ENCODE measurements at places on chromosomes 16 and 17.

DNA sequence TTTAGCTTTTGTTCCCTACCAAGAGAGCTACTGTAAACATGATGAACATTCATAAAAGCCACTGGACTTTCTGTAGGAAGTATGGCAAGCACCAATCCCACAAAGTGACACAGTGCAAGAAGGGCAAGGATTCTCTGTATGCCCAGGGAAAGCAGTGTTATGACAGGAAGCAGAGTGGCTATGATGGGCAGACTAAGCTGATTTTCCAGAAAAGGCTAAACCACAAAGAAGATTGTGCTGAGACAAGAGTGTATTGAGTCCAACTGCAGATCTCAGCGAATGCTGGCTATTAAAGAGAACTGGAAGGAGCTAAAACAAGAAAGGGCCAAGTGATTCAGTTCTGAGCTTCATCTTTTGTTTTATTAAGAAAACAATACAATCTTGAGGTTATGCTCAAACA lies 60.5 kb upstream of the EFCAB3 start:
- no peak for DNase-seq

DNA sequence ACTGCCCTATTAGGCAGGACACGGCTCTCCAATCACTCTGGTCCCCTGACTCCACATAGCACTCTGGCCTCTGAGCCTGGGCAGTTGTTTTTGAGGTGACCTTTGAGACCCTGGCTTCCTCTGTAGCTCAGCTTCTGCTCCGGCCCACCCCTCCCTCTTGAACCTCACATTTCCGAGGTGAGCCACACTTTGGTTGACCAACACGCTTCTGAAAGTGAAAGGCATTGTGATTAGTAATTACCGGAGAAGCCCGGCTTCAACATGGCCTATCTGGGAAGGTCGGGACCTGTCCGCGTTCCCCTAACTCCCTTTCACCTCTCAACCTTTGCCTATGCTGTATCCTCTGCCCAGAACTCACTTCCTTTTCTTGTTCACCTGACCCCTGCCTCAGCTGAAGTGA lies 10.3 kb upstream of the ITGAX start:
- no peak for DNase-seq

GRCh38 chr17:2990396-2990795 lies 73.0 kb downstream of the OR1D5 start:
- no peak for DNase-seq

DNA sequence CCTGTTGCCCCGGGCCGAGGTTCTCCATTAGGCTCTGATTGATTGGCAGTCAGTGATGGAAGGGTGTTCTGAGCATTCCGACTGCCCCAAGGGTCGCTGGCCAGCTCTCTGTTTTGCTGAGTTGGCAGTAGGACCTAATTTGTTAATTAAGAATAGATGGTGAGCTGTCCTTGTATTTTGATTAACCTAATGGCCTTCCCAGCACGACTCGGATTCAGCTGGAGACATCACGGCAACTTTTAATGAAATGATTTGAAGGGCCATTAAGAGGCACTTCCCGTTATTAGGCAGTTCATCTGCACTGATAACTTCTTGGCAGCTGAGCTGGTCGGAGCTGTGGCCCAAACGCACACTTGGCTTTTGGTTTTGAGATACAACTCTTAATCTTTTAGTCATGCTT lies 74.2 kb downstream of the HAPSTR1 start:
- DNase-seq, result no peak

DNA sequence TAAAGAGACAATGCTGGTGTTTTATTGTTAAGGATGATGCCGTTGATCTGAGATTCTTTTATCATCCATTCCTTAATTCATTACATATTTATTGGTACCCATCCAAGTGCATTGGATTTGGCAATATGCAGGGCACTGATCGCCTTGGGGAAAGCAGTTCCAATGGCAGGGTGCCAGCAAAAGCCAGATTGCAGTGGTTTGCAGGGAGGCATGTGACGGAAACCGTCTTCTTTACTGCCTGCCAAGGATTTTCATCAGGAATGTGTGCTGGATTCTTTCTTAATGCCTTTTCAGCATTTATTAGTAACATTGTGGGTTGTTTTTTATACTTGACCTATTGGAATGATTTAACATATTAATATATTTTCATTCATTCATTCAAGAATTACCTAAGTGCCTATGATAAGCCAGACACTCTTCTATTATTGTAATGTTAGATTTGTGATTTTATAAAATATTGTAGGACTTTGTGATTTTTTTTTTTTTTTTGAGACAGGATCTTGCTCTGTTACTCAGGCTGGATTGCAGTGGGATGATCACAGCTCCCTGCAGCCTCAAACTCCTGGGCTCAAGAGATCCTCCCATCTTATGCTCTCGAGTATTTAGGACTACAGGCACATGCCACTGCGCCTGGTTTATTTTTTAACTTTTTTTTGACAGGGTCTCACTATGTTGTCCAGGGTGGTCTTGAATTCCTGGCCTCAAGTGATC lies 93.4 kb upstream of the TNRC6A start:
- DNase-seq, result no peak

DNA sequence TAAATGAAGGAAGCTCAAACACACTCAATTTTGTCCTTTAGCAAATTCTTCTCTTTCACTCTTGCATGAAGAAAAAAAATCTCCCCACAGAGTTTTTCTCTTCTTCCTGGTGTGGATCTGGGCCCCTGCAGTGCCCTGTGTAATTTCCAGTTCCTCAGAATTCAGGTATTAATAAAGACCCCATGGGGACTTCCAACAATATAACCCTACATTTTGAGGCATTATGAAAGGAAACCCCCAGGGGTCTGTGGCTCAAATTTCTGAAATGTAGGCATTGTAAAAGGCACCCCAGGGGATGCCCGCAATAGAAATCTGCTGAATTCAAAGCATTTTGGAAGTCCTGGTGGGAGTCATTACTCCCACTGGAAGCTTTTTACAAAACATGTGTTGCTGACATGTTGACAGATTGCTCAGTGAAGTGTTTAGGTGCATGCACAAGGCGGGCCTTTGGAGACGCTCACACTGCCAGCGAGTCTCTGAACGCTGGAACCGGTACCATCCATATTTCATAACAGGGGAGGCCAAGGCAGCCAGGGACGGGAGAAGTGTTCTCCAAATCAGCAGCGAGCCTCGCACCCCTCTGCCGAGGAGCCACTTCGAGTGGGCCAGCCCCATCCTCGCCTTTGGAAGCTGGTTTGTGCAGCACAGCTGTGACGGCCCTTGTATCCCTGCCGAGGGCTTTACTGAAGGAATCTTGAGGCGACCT lies 154.0 kb downstream of the ZNF423 start:
- no peak for DNase-seq

DNA sequence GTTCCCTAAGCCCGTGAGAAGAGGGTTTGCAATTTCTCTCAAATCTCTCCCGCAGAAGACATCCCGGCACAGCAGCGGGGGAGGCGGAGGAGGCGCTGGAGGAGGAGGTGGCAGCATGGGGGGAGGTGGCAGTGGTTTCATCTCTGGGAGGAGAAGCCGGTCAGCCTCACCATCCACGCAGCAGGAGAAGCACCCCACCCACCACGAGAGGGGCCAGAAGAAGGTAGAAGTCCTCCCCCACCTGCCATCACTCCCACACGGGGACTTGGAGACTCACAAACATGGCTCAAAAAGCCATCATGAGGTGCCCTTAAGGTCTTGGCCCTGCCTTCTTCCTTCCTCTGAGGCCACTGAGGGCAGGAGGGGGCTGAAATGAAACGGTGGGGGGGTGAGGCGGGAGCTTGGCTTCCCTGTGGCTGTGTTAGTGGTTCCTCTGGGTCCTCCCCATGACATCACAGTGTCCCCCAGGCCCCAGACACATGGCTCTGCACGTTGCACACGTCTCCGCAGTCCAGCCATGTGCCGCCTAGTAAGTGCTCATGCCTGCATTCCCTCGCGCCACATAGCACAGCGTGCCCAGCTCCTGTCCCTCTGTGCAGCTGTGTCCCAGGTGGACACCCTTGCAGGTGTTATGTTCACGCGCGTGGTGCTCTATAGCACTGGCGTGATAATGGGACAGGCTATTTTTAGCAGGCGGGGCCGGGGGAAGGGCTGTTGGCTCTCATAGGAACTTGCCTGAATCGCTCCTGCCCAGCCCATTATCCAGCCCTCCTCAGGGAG lies 6.9 kb downstream of the MLLT6 start:
- DNase-seq, result no peak

DNA sequence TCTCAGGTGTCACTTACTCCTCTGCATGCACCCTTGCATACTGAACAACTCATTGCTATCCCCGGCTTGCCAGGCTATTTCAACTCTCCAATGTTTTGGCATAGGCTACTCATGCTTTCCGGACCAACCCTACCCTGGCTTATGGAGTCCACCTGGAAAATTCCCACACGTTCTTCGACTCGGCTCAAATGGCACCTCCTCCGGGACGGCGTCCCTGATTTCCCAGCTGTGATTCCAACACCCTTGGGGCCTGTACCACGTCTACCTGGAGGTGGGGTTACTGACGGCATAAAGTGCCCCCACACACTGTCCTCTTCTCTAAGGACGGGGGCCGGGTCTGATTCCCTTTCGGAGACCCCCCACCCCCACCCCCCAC lies 498 bp downstream of the SMYD4 start:
- no peak for DNase-seq

DNA sequence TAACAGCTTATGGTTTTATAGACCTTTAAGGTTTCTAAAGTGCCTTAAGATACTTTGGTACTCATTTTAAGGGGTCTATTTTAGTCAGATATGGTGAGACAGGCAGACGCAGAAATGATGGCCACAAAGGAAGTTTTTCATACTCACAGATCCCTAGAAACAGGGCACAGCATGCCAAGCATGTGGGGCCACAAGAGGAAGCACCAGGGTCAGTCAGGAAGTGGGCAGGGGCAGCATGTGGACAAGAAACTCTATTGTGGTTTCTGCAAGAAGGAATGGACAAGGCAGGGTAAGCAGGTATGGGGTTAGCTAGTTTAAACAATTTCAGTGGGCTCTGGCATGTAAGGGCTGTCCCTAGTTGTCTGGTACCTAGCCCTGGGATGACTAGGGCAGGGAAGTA lies 8.5 kb downstream of the EFCAB3 start:
- DNase-seq, result no peak

DNA sequence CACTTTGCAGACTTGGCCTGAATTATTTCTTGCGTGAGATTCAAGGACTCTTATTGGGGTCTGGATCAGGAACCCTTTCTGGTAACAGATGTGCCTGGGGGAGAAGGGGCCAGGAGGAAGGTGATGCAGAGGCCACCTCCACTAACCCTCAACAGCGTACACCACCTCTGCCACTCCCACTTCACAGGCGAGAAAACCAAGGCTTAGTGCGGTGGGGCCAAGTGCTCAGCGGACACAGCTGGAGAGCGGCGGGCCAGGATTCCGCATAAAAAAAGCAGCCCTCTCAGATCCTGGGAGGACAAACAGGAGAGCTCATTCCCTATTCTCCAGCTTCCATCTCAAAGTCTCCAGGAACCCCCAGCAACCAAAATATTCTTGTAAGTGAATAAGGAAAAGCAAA lies 51.4 kb downstream of the SLC7A5 start:
- DNase-seq, result no peak

GRCh38 chr17:41267711-41268110 lies 2.5 kb downstream of the KRTAP9-6 start:
- DNase-seq, result no peak

DNA sequence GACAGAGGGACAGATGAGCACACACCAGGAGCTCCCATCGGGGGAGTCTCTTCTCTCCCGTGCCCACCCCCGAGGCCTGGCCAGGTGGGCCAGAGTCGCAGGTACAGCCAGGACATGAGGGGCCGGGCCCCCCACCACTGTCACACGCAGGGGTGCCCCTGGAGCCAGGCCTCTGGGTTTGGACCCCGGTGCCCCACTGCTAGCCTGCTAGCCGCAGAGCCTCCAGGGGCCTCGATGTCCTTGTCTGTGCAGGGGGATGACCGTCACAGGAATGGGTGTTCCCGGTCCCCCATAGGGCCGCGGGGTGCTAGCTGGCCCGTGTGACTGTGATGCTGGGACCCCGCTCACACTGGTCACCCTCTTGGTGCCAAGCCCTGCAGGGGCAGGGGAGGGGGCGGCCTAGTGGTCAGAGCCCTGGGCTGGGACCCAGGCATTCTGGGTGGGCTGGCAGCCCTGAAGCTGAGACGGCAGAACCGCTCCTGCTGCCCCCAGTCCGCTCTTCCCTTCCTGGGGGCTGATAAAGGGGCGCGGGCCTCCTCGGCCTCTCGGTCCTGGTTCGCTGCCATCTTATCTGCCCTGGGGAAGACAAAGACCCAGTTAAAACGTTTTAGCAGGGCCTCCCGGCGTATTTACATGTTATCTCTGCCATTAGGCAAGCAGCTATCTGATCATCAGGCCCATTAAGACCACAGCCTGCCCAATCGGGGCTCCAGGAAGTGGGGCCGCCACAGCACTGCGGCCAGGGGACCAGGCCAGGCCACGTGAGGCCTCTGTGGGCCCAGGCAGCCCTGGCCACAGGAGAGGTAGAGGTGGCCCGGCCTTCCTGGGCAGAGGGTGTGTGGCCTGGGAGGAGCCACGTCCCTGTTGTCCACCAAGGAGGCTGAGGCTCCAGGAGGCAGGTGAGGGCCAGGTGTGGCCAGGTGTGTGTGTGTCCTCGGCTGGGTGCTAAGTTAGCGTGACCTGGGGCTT lies 57.2 kb upstream of the ZC3H18 start:
- no peak for DNase-seq

- DNase-seq, result no peak
Observed at GRCh38 chr17:4010754-4011153, 46.5 kb upstream of the ATP2A3 start.

DNA sequence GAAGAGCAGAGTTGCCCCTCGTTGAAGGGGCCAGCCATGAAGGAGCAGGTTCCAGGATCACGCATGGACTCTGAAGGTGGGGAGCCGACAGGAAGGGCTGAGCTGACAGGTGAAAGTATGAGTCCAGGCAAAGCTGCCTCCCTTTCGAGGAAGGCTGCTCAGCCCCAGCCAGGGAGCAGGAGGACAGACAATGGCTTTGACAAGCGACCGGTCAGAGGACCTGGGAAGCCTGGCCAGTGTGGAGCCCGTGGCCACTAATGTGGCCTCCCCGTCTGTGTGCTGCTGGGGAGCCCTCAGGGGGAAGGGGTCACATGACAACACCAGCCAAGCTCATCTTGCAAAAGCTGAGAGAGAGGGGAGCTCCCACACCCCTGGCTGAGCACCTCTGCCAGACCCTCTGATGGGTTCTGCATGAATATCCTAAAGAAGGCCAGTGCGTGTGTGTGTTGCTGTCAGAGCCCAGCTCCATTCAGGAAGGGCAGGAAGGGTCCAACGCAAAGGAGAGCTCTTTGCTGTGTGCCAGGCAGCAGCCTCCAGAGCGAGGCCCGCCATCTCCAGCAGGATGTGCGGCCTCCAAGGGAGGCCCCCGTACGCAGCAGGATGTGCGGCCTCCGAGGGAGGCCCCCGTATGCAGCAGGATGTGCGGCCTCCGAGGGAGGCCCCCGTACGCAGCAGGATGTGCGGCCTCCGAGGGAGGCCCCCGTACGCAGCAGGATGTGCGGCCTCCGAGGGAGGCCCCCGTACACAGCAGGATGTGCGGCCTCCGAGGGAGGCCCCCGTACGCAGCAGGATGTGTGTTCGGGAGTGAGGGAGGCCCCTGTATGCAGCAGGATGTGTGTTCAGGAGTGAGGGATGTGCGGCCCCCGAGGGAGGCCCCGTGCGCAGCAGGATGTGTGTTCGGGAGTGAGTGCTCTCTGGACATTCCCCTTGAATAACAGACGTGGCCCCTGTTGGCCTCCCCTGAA lies 102.1 kb upstream of the CHMP6 start:
- no peak for DNase-seq

- no peak for DNase-seq
Observed at GRCh38 chr17:46968896-46969295, 10.2 kb downstream of the RPRML start.

- DNase-seq, result no peak
Observed at GRCh38 chr16:5516115-5516514, 418.5 kb upstream of the EEF2KMT start.

- DNase-seq, result no peak
Observed at GRCh38 chr16:2769675-2770056, 7.4 kb downstream of the ELOB start.
